GM12892 (cell line): ENCODE measurements at places on chromosomes 6 and 20.

GRCh38 chr20:48823476-48823875 lies 4.3 kb downstream of the PREX1 start:
- DNase-seq = no peak

DNA sequence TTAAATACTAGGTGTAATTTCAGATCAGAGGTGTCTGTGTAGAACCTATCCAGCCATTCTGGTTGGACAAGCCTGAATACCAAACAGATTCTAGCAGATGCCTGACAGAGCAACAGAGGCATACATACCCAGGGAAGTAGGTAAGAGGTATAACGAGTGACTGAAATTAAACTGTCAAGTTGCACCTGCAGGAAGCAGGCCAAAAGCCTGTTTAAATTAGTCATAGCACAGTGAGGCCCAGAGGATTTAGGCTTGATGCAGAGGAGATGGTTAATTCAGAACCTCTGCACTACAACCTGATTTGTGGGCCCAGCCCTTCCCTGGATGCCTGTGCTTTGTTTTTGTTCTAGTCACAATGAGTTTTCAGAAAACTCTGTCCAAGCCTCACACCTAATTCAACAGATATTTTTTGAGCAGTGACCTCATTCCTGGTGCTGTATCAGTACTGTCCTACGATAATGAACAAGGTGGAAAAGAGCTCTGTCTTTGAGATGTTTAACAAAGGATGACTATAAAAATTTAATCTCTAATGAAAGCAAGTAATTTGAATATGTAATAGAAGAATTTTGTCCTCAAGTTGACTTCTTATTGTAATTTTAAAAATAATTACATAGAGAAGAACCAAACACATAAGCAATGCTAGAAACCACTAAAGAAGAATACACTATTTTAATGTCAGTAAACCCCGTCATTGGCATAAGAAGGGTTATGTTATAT lies 31.7 kb downstream of the C6orf58 start:
- DNase-seq = no peak

DNA sequence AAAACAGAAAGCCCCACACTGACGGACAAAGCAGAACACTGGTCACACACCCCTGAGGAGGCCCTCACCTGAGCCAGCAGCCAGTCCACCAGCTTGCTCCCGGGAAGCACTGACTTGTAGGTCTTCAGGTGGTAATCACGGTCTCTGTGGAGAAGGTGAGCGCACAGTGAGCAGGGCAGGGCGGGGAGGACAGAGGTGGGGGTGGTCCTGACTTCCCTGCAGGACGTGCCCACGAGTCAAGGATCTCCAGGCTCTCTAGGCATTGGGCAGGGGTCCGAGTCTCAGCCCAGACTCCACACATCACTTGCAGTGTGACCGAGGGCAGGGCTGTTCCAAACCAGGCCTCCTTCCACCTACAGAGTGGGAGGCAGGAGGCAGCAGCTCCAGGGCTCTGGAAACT lies 151.7 kb downstream of the PREX1 start:
- no peak for DNase-seq

GRCh38 chr20:2691127-2691526 lies 1.5 kb upstream of the EBF4 start:
- no peak for DNase-seq

- DNase-seq = no peak
Measured at GRCh38 chr6:1143655-1144054, 168.2 kb upstream of the FOXQ1 start.

DNA sequence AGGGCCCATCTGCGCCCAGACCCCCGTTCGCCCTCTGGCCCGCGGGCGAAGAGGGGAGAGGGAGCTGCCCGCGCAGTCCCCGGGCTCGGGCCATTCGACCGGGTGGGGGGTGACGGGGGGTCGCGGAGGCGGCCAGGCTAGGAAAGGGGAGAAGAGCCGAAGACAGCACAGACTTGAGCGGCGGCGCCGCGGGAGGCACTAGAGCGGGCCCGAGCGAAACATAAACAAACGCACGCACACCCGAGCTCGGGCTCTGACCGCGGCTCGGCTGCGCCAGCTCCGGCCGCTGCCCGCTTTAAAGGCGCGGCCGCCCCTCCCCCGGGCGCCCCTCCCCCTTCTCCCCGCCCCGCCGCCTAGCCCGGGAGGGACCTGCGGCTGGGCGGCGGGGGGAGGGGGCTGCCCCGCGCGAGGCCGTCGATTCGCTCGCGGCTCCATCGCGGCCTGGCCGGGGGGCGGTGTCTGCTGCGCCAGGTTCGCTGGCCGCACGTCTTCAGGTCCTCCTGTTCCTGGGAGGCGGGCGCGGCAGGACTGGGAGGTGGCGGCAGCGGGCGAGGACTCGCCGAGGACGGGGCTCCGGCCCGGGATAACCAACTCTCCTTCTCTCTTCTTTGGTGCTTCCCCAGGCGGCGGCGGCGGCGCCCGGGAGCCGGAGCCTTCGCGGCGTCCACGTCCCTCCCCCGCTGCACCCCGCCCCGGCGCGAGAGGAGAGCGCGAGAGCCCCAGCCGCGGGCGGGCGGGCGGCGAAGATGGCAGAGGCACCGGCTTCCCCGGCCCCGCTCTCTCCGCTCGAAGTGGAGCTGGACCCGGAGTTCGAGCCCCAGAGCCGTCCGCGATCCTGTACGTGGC lies at the start of gene FOXO3:
TSS of gene FOXO3 (plus strand) at position 455 of the 846 bp plus-strand sequence. CDS start at position 747, 292 bp downstream.
- peak; percentile 63 for DNase-seq

DNA sequence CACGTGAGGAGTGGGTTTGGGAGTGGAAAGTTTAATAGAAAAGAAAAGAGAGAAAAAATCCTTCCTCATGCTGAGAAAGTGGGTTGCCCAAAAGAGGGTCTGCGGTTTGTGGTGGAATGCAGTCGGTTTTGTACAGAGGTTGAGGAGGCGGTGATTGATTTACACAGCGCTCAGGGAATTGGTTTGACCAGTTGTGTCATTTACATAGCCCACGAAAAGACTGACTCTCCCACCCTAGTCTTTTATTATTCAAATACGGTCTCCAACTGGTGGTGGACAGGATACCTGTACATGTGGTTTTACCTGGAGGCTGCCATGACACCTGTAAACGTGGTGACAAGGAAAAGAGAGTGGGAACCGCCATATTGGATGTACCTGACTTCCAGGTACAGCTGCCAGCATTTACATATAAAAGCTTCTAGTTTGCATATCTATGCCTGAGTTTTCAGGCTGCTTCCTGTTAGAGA lies 42.1 kb downstream of the HLA-DPB1 start:
- no peak for DNase-seq

GRCh38 chr6:132750455-132751248 lies 7.1 kb downstream of the VNN2 start:
- no peak for DNase-seq

DNA sequence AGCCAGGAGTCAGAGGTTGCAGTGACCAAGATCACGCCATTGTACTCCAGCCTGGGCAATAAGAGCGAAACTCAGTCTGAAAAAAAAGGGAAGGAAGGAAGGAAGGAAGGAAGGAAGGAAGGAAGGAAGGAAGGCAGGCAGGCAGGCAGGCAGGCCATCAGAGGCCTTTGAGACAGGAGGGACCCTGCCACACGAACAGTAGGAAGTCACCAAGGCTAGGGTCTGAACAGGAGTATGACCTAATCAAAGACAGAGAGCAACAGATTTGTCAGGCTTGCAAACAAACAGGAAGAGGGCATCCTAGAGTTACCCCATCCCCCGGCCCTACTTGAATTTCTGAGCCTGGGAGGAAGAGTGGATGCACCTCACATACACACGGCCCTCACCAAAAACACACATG lies 67.1 kb downstream of the FGD2 start:
- DNase-seq = no peak

DNA sequence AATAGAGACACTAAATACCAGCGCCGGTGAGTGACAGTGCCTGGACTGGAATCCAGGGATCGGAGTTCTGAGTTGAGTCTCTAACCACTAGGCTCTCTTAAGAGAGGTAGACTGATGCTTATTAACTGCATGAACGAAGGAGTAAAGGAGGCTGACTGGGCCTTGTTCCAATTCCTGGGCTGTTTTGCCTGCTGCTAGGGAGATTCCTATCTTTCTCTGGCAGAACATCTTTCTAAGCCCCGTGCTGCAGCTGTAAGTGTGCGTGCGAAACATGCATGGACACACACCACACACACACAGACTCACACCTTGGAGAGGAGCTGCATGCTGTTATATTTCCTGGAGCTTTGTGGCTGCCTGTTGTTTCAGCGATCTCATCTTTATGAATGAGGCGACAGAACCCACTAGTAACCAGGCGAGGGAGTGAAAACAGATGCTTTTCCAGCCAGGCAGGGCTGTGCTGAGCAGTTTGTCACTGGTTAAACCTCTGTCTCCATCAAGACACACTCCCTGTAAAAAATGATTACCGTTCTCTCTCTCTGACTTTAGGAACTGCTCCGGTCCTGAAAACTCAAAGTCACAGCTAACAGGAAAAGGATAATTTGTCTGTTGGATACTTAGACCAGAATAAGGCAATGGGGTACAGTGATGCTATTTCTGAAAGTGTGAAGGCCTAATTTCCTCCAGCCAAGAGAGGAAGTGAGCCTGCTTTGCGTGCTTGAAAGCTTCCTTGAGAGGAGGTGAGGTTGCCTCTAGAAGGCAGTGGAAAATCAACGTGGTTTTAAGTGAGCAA lies 157.4 kb upstream of the ZNF217 start:
- DNase-seq = no peak

GRCh38 chr6:24431045-24431451 lies 28.3 kb downstream of the MRS2 start:
- no peak for DNase-seq

DNA sequence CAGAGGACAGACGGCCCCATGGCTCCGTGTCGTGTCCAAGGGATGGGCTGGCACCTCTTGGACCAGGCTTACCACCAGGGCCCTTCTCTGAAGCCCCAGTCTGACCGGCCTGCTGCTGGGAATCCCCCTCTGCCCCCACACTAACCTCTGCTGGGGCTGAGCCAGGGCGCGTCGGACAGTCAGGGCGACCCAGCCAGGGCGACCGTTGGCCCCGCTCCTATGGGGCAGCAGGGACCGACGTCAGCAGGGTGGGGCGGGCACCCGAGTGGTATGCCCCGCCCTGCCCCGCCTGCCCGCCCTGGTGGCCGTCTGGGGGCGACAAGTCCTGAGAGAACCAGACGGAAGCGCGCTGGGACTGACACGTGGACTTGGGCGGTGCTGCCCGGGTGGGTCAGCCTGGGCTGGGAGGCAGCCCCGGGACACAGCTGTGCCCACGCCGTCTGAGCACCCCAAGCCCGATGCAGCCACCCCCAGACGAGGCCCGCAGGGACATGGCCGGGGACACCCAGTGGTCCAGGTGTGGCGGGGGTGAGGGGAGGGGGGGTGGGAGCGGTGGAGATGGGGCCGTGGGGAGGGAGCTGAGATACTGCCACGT lies at the start of gene SLC17A9:
TSS of gene SLC17A9 (plus strand) at position 337 of the 595 bp plus-strand sequence. CDS start at position 459, 122 bp downstream.
- DNase-seq = peak; percentile 91

DNA sequence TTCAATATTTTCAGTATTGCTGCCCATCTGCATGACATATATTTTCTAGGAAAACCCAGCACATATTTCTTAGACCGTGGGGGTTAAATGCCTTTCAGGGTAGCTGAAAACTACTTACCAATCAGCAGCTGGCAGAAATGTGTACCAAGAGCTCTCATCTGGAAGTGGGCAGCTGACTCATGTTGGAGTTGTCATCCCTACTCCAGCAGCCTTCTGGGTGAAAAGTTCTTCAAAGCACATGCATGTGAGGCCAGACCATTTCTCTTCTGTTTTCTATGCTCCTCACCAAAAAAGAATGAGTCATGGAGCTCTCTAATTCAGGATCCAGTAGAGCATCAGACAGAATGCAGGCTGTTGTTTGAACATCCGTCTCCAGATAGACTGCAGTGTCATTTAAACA lies 135.5 kb downstream of the PAX1 start:
- DNase-seq = no peak

DNA sequence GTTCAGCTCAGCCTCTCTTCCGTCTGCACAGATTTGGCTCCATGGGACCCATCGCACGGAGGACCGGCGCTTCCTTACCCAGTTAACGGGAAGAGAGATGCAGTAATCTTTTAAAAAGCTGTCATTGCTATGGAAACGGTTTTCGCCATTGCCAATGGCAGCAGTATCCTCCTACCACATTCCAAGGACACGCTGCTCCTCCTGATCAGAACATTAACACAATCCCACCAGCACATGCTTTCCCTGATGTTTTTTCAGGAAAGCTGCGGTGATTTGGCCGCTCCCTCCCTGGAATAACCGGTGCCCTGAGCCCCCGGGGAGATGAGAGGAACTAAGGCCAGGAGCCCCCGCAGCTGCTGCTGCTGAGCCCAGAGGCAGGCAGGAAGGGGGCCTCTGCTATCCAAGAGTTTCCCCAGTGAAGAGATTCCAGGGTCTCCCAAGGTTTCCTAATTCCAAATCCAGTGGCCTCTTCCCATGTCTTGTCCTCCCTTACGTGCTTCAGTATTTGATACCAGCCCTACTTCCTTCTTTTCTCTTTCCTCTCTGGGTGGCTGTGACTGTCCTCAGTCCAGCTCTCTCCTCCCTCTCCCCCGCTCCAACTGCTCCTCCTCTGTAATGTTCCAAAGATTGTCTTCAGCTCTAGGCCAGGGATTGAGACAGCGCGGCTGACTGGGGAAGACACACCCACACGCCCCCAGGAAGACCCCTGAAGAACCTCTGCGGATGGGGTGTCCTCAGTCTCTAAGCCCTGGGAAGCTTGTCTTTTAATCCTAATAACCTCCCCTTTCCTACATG lies 2.6 kb downstream of the BNIP5 start:
- no peak for DNase-seq

DNA sequence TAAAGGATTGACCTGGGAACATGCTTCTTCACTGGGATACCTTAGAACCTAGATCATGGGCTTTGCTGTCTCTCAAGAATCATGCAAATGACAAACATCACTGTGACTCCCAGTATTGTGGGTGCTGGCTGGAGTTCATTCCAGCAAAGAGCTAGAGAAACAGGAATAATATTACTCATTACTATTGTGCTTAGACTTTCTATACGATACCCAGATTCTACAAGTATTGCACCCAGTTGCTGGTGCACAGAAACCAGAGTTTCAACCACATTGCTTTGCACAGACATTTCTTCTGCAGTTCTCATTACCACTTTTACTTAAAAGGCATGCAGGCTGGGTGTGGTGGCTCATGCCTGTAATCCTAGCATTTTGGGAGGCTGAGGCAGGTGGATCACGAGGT lies 220.4 kb upstream of the ZNF217 start:
- no peak for DNase-seq

GRCh38 chr6:137519629-137520176 lies 25.5 kb upstream of the OLIG3 start:
- DNase-seq = no peak

GRCh38 chr6:54719131-54719530 lies 127.4 kb upstream of the FAM83B start:
- DNase-seq = no peak

- no peak for DNase-seq
Measured at GRCh38 chr6:1942834-1943233, 302.6 kb downstream of the GMDS start.

GRCh38 chr6:54718541-54719023 lies 128.0 kb upstream of the FAM83B start:
- no peak for DNase-seq

- no peak for DNase-seq
Measured at GRCh38 chr6:157194643-157195042, 128.7 kb downstream of the TMEM242 start.
